ENCODE measurements at places on chromosomes 11 and 22. TPM values are rescaled to one million over a fixed set of nuclear protein-coding genes. Genes with fewer than 3 reads are reported as not detected.

FHIP1B gene
- 10.1 TPM for total RNA-seq

YPEL4 gene
- total RNA-seq: 2.8 TPM

OR8G1 gene
- total RNA-seq: not detected

KLHL35 gene
- total RNA-seq: 6.2 TPM
